ENCODE measurements at places on chromosomes 13 and 19.

DNA sequence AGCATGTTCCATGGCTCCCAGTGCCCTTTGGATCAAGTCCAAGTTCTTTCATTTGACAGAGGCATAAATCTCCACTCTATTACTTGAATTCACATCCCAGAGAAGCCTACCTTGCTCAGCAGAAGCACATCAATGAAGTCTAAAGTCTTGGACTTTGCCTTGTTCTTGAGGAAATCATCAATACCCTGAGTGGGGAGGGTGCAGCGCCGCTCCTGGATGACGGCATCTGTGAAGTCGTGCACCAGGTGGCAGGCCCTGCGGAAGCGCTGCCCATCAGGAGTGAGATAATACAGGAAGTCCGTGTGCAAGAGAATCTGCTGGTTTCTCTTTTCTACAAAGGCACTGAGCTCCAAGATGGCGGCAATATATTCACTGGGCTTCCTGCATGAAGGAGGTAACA, 10.6 kb downstream of the CYP4F11 start:
- no peak for DNase-seq

DNA sequence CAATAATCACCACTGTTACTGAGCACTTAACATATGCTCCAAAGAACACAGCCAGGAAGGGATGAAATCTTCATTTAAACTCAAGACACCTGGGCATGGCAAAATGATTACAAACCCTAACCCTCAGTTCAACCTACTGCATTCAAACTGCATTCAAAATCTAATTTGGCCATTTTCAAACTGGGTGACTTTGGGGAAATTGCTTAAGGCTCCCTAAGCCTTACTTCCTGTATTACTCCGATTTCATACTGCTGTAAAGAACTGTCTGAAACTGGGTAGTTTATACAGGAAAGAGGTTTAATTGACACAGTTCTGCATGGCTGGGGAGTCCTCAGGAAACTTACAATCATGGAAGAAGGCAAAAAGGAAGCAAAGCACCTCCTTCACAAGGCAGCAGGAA, 50.4 kb downstream of the CBY2 start:
- no peak for DNase-seq

DNA sequence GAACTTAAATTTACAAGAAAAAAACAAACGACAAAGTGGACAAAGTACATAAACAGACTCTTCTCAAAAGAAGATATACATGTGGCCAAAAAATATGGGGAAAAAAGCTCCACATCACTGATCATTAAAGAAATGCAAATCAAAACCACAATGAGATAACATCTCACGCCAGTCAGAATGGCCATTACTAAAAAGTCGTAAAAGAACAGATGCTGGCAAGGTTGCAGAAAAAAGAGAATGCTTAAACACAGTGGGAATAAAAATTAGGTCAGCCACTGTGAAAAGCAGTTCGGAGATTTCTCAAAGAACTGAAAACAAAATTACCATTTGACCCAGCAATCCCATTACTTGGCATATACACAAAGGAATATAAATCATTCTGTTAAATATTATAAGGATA, 132.7 kb downstream of the UGGT2 start:
- DNase-seq: peak; percentile 22

DNA sequence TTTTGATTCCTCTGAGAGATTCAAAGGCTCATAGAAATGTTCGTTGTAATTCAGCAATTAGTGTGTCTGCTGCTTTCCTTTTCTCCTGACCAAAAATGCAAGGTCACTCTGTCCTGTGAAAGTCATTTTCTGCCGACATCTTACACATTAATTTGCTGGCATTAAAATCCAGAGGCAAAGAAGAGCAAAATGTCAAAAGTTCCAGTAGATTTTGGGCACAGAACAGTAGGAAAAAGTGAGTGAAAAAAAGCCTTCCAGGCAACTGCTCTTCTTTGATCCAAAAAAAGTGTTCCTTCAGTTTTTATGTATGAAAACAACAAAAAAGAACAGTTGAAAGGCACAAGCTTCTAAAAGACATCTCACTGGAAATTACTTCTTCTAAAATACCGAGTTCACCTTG, 413.8 kb downstream of the FOXO1 start:
- no peak for DNase-seq

- no peak for DNase-seq
These were observed 116.5 kb downstream of the SLITRK1 start for GRCh38 chr13:83765796-83766195.

- DNase-seq: no peak
These were observed at the start of gene P2RY11 for GRCh38 chr19:10111405-10111811. Gene P2RY11, plus strand, starts transcription at chr19:10111693. Its CDS starts 29 bp downstream, at chr19:10111722.
